ENCODE measurements at places on chromosomes 5 and 9.

GRCh38 chr9:135300346-135301141 lies 179.0 kb upstream of the PPP1R26 start:
- no peak for DNase-seq

DNA sequence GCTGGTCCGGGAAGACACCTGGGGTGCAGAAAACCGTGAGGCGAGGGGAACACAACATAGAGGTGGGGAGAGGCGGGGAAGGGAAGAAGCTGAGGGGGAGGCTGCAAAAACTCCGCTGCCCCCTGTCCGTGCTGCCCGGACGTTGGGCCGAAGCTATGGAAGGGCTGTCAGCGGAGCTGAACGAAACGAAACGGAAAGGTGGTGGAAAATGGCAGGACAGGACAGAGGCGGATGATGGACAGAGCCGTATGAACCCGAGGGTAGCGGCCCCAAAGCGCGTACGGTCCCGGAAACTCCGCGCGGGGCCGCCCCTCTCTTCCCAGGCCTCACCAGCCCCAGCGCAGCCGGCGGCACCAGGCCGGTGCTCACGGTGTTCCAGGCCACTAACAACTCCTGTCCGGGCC lies 272 bp downstream of the ANAPC2 start:
- no peak for DNase-seq

GRCh38 chr5:62132276-62132675 lies 173.7 kb upstream of the KIF2A start:
- no peak for DNase-seq

DNA sequence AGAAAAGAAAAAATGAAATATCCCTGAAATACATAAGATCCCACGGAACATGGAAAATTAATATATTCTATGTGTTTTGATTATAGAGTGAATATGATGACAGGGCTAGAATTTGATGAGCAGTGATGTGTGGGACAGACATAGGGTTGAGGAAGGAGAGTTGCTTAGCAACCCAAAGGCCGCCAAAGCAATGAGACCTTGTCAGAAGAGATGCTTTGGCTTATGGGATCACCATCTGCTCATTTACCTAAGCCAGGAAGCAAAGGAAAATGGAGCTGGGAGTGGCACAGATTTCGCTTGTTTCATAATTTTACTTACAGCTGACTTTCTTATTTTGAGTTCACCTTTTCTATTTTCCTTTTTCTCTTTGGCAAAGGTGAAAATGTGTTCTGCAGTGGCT lies 20.9 kb upstream of the HAPLN1 start:
- no peak for DNase-seq

DNA sequence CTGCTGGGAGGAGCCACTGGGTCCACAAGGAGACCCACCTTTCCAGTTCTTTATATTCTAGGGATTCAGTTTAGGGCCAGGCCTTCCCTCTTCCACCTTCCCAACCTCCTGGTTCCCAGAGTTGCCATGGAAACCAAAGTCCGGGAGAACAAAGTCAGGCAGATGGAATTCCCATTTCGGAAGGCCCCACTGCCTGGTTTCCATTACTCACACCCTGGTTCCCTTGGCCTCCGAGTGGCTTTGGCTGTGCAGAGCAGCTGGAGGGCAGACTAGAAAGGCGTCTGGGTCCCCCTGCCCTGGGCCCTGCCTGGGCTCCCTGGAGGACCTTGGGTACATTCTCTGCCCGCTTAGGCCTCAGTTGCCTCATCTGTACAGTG lies 136.1 kb downstream of the RGS3 start:
- DNase-seq: no peak

GRCh38 chr9:95296761-95297160 lies 20.7 kb downstream of the FANCC start:
- DNase-seq: no peak

DNA sequence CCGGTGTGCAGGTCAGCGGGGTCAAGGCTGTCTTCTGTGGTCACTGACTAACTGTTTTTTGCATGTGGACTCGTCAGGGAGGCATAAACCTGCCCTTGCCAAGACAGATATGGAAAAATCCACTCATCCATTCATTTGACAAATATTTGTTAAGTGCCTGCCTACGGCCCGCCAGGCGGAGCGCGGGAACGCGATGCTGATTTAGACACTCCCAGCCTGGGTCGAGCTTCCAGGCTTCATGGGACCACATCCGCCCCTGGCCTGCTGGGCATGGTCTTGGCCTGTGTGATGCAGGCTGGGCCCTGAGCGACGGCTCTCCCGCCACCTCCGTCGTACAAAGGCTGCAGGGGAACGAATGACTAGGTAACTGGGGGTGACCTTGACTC lies 18.1 kb downstream of the MYMK start:
- no peak for DNase-seq

GRCh38 chr5:79186455-79186854 lies 49.5 kb upstream of the JMY start:
- no peak for DNase-seq

DNA sequence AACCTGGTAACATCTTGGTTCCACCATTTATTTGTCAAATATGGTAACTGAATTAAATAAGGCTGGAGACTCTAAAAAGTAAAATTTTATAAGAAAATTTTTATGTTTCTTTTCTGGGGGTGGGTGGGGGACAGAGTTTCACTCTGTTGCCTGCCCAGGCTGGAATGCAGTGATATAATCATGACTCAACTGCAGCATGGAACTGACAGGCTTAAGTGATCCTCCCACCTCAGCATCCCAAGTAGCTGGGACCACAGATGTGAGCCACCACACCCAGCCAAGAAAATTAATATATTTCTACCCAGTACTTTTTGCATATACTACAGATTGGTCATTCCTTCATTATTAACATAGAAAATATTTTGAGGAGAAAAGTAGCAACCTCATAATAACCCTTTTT lies 216.9 kb downstream of the DEPDC1B start:
- DNase-seq: no peak

Data from stimulated activated CD8-positive, alpha-beta memory T cell treated with anti-CD3 and anti-CD28 coated beads, Interleukin-7, amount 100 ng/mL, for 1 hour (primary cell).